ENCODE measurements at places on chromosomes 5 and 9.

- no peak for DNase-seq
Observed at GRCh38 chr9:131468031-131468430, 34.7 kb upstream of the POMT1 start.

DNA sequence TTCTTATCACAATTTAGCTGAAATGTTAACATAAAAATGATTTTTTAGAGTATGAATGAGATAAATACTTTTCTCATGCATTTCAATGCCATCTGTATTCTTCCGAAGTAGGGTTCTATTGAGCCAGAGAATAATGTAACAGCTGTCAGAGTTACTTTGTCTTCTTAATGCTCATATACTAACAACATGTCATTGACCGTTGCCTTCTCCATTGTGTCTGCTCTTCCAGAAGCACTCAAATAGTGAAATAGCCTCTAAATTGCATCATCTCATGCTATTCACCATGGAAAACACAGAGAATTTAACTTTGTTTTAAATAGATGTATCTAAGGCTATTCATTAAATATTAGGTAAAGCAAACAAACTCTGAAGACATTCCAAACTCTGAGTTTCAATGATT lies 1875.9 kb upstream of the CDH9 start:
- DNase-seq, result no peak

DNA sequence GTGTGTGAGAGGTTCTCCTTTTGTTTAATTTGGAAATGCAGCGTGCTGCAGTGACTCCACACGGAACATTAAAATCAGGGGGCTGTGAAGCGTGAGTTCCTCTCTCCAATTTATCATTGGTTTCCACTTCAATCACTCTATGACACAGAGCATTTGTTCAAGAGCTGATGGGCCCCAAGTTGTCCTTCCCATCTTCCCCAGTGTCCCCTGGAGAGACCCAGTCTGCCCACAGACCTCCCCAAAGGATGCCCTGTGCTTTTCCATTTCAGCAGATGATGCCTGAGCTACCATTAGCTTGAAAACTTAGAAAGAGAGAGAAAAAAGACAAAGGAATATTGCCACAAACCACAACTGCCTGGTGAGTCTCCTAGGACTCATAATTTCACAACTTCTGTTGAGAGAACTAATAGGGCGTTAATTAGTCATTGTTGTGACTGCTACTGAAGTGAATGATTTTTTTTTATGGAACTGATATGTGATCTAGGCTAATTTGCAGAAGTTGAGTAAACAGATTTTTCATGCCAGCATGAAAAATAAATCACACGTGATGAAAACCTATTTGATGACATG lies 772.7 kb downstream of the SEMA5A start:
- no peak for DNase-seq

- DNase-seq, result no peak
Observed at GRCh38 chr5:143680672-143681259, 131.2 kb upstream of the HMHB1 start.

- no peak for DNase-seq
Observed at GRCh38 chr9:2413160-2413805, 208.3 kb upstream of the VLDLR start.

GRCh38 chr5:112643339-112643971 lies 94.2 kb upstream of the APC start:
- DNase-seq, result no peak

DNA sequence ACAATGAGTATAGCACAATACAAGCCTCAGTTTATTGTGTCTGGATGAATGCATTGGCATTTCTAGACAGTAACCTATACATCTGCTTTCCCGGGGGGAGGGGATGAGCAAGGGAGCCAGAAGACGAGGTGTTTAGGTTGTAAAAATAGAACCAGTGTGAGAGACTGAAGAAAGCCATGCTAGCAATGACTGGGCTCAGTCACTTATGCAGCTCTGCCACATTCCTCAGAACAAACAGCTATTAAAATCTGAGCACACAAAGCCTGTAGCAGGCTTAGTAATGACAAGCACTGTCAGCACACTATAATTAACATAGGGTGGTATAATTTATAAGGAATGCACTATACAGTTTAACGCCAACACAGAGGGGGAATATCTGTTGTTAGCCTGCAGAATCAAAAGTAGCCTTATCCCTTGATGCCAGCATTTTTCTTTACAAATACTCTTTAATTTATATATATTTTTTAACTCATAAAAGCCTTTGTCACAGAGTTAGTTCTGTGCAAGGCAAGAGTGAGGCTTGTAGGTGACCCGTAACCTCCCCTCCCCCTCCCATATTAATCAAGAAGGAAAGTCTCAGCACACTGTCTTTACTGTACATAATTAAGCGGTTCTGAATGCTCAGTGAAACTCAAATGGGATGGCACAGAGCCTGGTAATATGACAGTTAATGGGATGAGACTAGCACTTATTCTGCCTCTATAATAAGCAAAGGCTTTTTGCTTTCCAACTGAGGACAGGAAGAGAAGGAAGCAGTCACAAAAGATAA lies 295.4 kb downstream of the CSNK1G3 start:
- DNase-seq, result no peak

DNA sequence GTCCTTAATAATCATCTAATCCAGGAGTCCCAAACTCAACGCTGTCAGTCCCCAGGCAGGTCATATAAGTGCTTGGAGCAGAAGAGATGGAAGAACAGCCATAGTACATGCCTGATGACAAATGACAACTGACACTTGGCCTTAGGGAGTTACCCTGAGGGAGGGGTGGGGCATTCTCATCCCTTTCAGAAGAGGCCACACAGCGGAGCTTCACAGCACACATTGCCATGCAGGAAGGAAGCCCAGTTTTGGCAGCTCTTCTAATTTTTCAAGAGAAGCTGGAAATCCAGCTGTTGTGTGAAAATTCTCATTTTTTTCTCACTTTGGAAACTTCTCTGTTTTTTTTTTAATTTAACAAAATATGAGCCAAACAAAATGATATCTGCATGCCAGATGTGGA lies 89.0 kb downstream of the ASTN2 start:
- DNase-seq, result no peak

GRCh38 chr5:121019106-121019505 lies 555.0 kb downstream of the PRR16 start:
- no peak for DNase-seq

GRCh38 chr5:11719888-11720481 lies 184.3 kb downstream of the CTNND2 start:
- DNase-seq, result no peak

- DNase-seq, result no peak
Observed at GRCh38 chr9:726005-726404, 115.5 kb upstream of the DMRT1 start.

DNA sequence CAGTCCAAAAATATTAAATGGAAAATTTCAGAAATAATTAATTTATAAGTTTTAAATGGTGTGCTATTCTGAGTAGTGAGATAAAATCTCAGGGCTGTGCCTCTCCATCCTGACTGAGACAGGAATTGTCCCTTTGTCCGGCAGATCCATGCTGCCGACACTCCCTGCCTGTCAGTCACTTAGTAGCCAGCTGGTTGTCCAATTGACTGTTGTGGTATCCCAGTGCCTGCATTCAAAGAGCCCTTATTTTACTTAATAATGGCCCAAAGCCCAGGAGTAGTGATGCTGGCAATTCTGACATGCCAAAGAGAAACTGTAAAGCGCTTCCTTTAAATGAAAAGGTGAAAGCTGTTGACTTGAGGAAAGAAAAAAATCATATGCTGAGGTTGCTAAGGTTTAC lies 157.5 kb downstream of the ENC1 start:
- no peak for DNase-seq

GRCh38 chr5:180153991-180154390 lies 55.0 kb downstream of the RASGEF1C start:
- DNase-seq, result no peak

GRCh38 chr5:4579679-4580078 lies 560.5 kb upstream of the ADAMTS16 start:
- no peak for DNase-seq

DNA sequence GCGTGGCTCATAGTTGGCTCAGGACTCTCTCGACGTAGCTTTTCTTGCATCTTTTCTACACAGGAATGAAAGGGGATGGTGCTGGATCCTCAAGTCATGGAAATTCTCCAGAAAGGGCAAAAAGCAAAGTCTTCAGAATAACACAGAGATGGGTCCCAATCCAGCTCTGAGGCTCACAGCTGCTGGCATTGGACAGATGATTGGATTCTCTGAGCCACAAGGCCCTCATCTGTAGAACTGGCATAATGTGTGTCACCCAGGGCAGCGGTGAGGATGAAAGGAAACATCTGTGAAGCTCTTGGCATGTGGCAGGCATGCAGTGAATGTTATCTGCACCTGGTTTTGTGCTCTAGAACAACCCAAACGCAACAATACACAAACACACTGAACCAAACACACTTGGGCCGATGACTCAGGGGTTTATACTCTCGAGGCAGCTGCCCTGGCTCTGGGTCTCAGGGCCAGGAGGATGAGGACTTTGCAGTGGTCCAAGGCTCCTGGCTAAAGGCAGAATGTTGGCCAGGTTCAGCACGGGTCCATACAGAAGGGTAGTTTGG lies 64.0 kb upstream of the UBTD2 start:
- no peak for DNase-seq

- DNase-seq, result no peak
Observed at GRCh38 chr9:136476369-136477150, 6.3 kb downstream of the SEC16A start.

GRCh38 chr9:136700959-136701667 lies 11.3 kb upstream of the DIPK1B start:
- peak; percentile 22 for DNase-seq

DNA sequence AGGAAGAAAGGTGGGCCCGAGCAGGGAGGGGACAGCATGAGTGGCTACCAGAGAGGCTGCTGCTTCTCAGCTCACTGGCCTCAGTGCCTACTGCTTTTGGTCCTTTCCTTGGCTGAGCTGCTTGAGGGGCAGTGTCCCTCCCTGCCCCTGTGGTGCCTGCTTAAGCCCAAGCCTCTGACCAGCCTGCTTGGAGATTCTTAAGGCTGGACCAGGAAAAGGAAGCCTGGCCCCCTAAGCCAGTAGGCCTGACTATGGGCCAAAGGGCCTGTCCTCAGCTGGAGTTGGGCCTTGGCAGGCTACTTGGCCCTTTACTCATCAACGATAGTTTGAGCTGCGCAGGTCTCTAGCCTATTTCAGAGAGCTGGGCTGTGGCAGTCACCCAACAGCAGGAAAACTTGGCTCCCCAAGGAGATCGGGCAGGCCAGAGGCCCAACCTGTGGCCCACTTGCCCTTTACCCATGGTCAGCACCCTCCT lies 24.9 kb downstream of the TCF7 start:
- no peak for DNase-seq

- no peak for DNase-seq
Observed at GRCh38 chr9:123716339-123716945, 213.5 kb downstream of the DENND1A start.

DNA sequence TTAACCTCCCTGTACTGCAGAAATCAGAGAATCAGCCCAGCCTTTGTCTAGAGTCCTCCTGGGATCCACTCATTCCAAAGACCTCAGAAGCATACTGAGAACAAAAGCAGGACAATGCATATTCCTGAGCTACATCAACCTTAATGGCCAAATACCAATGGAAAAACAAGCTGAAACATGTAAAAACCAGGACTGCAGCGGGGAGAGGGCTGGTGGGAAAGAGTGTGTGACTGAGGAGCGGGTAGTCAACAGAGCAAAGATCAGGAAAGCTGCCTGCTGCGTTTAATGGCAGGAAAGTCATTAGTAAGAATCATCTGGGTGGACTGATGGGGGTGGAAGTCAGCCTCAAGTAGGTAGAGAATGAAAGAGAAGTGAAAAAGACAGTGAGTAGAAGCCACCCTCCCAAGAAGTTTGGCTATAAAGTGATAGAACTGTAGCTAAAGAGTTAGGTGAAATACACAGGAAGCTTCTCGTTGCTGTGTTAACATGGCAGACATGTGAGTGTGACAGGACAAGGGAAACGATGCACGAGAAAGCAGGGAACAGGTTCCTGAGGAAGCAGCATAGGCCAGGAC lies 88.1 kb downstream of the OTULIN start:
- no peak for DNase-seq

GRCh38 chr5:98775246-98776065 lies 2.0 kb downstream of the RGMB start:
- no peak for DNase-seq

DNA sequence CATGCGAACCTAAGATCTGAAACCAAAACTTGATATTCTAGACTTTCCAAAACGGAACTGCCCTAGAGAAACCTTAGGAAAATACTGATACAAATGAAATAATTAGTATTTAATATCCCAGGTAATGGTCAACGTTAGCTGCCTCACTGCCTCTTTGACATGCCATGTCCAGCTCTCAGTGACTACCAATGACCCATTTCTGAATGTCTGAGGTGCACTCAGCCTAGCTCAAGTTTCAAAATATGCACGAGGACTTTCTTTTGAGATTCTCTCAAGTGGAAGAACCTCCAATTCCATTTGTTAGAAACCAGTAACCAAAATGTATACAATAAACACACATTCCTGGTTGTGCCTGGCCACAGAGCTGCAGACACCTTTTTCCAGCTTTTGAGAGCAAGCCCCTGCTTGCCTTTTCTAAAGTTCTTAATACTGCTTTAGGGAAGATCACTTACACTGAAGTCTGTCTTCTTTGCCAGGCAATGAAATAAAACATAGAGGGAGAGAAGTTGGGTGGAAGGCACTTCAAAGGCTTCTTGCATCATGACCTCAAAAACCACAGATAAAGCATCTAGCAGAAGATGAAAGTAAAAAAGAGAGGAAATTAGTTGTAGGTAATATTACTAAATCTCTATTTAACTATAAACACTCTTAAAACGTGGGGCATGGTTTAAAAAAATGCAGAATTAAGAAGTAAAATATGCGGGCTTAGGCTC lies 87.9 kb downstream of the MRPS27 start:
- DNase-seq, result no peak

DNA sequence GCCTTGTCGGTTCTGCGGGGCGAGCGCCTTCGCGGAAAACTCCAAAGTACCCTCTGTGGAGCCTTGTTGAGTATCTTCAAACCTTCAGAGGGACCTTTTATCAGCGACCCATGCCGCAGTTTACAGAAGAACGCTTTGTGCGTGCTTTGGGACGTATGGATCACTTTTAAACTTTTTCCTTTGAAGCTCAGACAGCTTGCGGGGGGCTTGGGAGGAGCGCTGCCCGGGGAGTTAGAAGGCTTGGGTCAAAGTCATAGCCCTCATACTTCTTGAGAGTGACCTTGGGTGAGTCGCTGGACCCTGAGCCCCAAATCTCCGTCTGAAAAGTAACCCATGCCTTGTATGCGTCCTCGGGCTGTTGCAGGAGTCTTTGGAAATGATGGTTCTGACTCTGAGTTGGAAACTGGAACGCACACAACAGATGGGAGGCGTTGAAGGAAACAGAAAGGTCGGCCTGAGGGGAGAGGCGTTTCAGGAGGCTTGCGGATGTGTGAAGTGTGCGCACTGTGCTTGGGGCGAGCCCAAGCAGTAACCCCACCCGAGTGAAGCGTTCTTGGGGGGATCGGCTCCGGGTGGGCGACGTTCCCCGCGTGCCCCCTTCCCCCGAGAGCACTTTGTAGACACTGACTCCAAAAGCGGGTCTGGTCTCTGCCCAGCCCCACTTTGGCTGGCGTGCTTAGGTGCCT lies 661 bp upstream of the SLC25A51 start:
- no peak for DNase-seq

- DNase-seq, result no peak
Observed at GRCh38 chr5:162202285-162202880, 134.8 kb downstream of the GABRG2 start.

Data from activated T-cell treated with anti-CD3 and anti-CD28 coated beads for 1 hour (primary cell).